Effector memory CD4-positive, alpha-beta T cell (primary cell): ENCODE measurements at places on chromosomes 1 and 21.

- peaks cover 86% of the 10 kb centered on the region for H3K36me3 ChIP-seq
- H3K4me1 ChIP-seq, result no peaks in the 10 kb centered on the region
- DNase-seq, result no peak
- no peaks in the 10 kb centered on the region for H3K27me3 ChIP-seq
Observed at GRCh38 chr21:42853621-42854020, 25.7 kb downstream of the WDR4 start.

DNA sequence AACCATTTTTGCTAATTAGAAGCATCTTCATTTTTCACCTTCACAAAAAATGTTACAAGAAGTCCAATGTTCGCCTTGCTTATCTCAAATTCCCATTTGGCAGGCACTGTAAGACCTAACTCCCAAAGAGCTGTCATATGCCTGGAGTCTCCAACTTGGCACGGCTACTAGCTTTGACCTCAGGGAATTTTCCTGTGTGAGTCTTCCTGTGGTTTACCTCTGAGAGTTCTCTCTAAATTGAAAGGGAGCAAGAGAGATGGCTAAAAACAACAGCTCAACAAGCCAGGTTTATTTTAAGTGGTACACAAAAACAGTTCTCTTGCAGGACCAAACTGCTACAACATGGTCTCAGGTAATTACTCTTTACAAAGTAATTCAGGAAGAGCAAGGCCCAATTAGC is 756.0 kb upstream of the ADGRL2 start:
- no peaks in the 10 kb centered on the region for H3K27me3 ChIP-seq
- H3K4me1 ChIP-seq, result no peaks in the 10 kb centered on the region

DNA sequence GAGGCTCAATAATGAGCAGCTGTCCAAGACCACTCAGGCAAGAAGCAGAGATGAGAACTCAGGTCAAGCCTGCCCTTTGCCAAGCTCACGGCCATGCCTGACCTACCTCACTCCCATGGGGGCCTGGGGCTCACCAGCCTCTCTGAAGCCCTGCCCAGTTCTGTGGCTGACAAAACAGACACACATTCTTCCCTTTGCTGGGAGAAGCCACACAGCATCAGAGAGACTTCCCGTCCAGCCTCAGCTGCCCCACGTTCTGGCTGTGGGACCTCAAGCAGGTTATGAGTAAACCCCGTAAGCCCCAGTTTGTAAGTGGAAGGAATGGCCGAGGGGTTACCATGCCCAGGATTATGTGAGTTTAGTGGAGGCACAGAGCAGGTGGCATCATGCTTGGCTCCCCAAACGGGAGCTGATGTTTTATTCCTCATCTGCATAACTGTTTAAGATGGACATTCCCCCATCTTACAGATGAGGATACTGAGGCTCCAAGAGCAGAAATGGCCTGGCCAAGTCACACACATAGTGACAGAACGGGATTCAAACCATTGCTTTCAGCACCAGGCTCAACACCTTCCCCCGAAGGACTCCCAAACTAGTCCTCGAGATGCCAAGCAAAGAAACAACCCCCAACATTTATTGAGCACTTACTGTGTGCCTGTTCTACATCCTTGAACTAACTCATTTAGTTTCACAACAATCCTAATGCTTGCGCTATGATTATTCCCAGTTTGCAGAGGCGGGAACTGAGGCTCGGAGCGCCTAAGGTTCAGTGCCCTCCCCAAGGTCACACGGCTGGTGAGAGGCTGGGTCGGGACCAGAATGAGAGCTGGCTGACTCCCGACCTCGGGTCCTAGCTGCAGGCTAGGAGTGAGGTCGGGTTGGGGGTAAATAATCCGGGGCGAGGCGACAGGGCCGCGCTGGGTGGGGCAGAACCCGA is 49.1 kb upstream of the LAPTM5 start:
- no peaks in the 10 kb centered on the region for H3K36me3 ChIP-seq
- no peaks in the 10 kb centered on the region for H3K4me1 ChIP-seq

DNA sequence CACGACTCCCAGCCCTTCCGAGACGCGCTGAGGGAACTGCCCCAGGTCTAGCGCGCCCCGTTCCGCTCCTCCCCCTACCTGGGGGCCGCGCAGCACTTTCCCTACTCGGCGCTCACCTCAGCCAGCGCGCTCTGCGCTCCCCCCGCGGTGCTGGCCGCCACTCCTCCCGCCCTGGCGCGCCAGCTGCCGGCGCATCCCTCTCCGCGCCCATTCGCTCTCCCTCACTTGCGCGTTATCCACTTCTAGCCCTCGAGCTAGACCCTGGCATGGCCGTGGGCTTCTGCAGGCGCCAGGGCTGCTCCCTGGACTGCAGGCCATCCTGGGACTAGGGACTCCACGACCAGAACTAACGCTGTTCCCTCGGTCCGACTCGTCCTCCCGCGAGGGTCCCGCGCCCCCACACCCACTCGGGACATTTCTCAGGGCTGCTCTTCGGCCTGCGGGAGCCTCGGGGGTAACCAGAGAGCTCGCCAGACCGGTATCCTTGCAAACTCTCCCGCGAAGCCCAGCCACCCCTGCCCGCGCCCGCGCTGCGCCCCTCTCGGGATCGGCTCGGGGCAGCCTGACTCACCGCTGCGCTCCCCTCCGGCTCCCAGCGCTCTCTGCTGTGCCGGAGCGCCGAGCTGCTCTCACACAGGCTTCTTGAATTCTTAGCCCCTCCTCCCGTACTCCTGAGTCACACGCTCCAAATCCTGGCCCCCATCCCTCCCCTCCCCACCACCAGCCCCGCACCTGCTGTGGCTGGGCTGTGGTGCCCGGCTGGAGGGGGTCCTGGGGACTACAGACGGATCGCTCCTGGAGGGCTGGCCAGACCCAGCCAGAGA is at the start of gene NGF:
NGF (minus strand) TSS at position 617 of the 824 bp plus-strand sequence. CDS start 51,454 bp downstream, outside the sequence.
- no peak within 1 kb of the TSS for H3K27ac ChIP-seq
- no peaks in the 10 kb centered on the region for H3K27me3 ChIP-seq
- H3K4me1 ChIP-seq, result no peaks in the 10 kb centered on the region
- DNase-seq, result no peak

GRCh38 chr1:1984560-1985070 is 19.0 kb downstream of the CFAP74 start:
- DNase-seq, result no peak
- H3K27me3 ChIP-seq, result peaks cover 3% of the 10 kb centered on the region
- H3K4me1 ChIP-seq, result no peaks in the 10 kb centered on the region
- H3K27ac ChIP-seq, result no peak overlapping the region
- H3K4me3 ChIP-seq, result no peak overlapping the region
- H3K36me3 ChIP-seq, result no peaks in the 10 kb centered on the region

GRCh38 chr1:1324084-1324523 is 356 bp downstream of the INTS11 start:
- H3K27ac ChIP-seq, result peak overlapping the region; percentile 77
- peaks cover 34% of the 10 kb centered on the region for H3K4me1 ChIP-seq
- no peaks in the 10 kb centered on the region for H3K27me3 ChIP-seq
- peak overlapping the region; percentile 78 for H3K4me3 ChIP-seq
- H3K36me3 ChIP-seq, result peaks cover 35% of the 10 kb centered on the region

DNA sequence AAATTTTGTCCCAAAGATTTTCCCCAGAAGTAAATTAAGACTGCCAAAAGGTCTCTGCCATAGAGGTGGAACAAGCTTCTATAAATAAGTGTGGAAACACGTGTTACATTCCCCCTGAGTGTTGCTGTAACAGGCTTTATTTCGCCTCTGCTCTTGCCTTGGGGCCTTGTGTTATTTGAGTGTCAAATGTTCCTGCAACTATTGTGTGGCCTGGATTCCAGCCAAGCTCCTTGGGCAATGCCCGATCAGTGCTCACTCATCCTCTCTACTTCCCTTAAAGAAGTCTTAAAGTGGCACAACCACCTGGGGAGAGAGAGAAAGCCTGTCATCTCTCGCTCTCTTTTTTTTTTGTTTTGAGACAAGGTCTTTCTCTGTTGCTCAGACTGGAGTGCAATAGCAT is 156.7 kb downstream of the NR5A2 start:
- peaks cover 4% of the 10 kb centered on the region for H3K27me3 ChIP-seq
- no peak for DNase-seq
- H3K36me3 ChIP-seq, result no peaks in the 10 kb centered on the region
- no peak overlapping the region for H3K27ac ChIP-seq

DNA sequence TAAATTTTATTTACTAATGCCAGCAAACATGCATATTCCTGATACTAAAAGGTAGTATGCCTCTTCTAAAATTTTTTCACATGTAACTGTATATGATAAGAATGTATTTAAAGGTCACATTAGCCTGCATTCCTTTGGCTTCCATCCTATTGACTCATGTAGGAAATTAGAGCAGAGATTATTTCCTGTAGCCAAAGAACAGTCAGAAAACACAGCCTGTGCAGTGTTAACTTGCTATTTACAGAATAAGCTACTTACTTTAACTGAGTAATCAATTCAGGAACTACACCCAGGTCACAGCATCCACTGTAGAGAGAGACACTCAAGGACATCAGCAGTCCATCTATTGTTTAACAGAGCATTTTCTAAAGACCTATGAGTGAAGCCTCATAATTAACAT is 154.5 kb upstream of the ADGRL4 start:
- DNase-seq, result no peak
- no peaks in the 10 kb centered on the region for H3K27me3 ChIP-seq
- no peak overlapping the region for H3K27ac ChIP-seq
- H3K4me1 ChIP-seq, result no peaks in the 10 kb centered on the region
- H3K4me3 ChIP-seq, result no peak overlapping the region

- no peak overlapping the region for H3K4me3 ChIP-seq
- no peaks in the 10 kb centered on the region for H3K27me3 ChIP-seq
- H3K4me1 ChIP-seq, result no peaks in the 10 kb centered on the region
- DNase-seq, result no peak
Observed at GRCh38 chr1:200708769-200709168, 29.9 kb upstream of the CAMSAP2 start.

GRCh38 chr1:166924823-166925541 is 48.9 kb upstream of the TADA1 start:
- no peak overlapping the region for H3K27ac ChIP-seq
- no peak overlapping the region for H3K4me3 ChIP-seq
- peaks cover 10% of the 10 kb centered on the region for H3K27me3 ChIP-seq

GRCh38 chr1:43998000-43998378 is 6.6 kb downstream of the CCDC24 start:
- no peaks in the 10 kb centered on the region for H3K36me3 ChIP-seq
- H3K27me3 ChIP-seq, result no peaks in the 10 kb centered on the region
- H3K4me1 ChIP-seq, result no peaks in the 10 kb centered on the region
- DNase-seq, result no peak
- no peak overlapping the region for H3K4me3 ChIP-seq

DNA sequence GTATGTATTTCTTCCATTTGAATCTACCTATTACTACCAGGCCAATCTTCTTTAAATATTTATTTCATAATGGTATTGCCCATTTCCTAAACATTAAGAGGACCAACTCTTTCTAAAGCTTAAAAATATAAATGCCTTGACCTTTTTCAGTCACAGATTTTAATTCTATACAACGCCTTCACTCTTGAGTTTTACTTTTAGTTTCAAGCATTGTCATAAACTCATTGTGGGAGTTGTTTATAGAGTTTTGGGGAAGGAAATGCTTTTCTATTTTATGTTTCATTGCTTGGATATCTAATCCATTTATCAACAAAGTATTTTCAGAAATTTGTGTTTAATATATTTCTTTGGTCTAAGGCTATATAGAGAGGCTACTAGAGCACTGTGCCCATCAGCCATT is 155.8 kb downstream of the DPYD start:
- no peak overlapping the region for H3K4me3 ChIP-seq
- H3K27me3 ChIP-seq, result no peaks in the 10 kb centered on the region
- H3K4me1 ChIP-seq, result no peaks in the 10 kb centered on the region
- no peaks in the 10 kb centered on the region for H3K36me3 ChIP-seq
